ENCODE measurements at places on chromosomes 6 and 20.

DNA sequence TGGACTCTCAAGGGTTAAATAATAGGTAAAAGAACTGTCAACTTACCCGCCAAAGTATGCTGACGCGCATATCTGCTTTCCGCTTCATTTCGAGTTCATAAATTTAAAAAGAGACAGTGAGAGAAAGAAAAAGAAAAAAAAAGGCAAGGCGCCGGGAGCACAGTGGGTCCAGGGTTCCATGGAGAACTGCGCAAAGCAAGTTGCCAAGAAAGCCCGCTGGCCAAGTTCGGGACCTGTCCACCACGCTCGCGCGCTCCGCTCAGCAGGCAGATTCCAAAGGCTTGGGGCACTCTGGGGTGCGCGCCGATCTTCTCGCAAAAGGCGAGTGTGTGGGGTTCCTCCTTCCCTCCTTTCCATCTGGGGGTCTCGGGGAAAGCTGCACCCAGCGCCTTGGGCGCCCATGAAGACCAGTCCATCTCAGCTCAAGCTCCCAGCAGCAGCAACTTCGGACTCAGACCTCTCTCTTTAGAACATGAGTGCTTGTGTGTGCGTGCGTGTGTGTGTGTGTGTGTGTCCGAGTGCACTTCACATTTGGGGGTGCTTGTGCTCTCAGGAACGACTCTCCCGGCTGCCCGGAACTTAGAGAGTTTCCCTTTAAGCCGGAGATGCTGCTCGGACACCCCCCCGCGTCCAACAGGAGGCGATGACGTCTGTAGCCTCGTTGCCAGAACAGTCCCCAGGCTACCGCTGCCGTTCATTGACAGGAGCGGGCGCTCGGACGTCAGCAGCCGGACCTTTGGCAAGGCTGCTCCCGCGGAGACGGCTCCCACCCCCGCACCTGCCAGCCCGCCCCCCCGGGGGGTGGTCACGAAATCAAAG is 180.0 kb downstream of the TBXT start:
- DNase-seq, result no peak

DNA sequence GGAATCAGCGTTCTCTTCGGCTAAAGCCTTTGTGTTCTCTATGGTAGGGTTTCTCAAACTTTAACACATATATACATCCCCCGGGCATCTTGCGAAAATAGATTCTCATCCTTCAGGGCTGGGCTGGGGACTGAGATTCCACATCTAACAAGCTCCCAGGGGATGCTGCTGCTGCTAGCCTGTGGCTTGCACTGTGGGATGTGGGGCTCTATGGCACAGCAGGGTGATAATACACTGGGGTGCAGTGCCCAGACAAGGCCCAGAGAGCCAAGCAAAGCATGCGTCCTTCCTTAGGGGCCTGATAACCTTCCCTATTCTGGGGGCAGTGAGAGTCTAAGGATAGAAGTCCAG is 102.0 kb downstream of the LAMP5 start:
- no peak for DNase-seq

- DNase-seq, result no peak
These were observed 116.7 kb upstream of the SLC24A3 start for GRCh38 chr20:19095762-19096161.

- DNase-seq, result no peak
These were observed 3.0 kb downstream of the SLC25A27 start for GRCh38 chr6:46655803-46656202.

DNA sequence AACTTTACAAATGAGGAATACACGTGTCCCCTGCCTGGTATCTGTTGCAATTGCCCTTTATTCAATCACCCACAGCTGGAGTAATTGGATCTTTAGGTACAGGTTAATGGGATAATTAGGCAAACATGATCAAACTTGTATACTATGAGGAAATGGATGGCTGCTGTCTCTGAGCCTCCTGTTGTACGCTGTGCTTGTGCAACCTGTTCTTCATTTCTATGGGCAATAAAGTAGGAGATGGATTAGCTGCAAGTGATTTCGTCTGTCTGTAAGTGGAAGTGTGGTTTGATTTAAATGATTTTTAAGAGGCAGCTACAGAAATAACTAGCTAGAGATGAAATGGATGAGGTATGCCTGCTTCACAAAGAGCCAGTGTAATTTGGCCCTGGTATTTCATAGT is 474.1 kb downstream of the RNF144B start:
- no peak for DNase-seq

GRCh38 chr20:64078934-64079272 is 415 bp downstream of the RGS19 start:
- no peak for DNase-seq

- DNase-seq, result no peak
These were observed 26.5 kb downstream of the THBS2 start for GRCh38 chr6:169227116-169227515.

GRCh38 chr20:44051661-44052000 is 135.4 kb downstream of the JPH2 start:
- DNase-seq, result no peak

DNA sequence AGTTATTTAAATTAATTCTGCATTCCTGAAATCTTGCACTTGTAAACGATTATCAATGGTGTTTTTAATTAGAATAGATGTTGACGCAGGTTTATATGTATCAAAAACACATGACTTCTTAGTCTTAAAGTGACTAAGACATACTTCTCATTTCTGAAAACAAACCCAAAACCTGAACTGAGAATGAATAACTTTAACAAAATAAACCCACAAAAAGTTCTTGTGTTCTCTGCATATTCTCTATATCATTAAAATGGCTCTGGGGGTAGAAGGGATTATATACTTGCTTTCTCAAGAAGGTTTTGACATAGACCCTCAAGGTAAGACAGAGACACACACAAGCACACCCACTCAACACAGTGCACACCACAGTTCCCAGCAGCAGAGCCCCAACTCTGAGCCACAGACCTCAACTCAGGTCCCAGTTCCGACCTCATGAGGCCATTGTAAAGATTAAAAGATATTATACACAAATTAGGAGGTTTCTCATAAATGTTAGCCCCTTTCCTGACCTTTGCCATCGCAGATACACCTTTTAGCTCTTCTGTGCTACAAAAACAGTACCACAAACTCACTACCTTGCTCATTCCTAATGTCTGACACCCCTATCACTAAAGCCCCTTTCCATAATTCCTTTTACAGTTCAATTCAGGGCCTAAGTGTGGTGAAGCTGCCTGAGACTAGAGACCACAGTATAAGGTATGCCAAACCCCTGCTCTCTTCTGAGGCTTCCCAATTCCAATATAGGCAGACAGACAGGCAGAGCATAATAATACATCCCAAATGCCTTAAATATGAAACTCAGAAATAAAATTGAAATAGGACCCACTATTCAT is 267.8 kb downstream of the PTPRK start:
- no peak for DNase-seq

GRCh38 chr6:98871057-98871456 is 36.7 kb downstream of the POU3F2 start:
- no peak for DNase-seq

DNA sequence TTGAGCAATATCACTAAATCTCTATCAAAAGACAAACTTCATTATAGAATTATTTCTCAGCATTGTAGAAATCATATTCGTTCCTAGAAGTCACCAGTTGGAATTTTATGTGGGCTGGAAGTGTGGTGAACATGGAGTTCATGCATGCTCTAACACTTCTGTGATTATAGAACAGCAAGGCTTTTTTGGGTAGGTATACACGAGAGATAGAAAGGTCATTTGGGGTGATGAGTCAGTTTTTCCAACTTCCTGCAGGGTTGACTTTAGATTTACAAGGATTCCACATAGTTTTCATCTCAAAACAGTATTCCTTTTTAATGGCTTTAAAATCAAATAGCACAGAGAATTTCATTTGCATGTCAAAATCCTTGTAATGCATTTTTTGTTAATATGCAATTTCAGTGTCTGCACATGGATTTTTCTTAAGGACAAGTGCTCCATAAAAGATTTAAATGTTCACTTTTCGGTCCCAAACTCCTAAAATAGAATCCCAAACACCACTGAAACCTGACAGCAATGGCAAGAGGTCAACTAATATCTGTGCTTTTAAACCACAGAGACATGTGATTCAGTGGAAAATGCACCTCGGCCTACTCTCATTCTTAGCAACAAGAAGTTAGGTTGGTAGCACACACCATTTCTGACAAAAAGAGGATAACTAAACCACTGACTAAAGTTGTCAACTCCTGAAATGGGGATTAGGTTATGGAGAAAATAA is 211.0 kb downstream of the MOXD1 start:
- no peak for DNase-seq

DNA sequence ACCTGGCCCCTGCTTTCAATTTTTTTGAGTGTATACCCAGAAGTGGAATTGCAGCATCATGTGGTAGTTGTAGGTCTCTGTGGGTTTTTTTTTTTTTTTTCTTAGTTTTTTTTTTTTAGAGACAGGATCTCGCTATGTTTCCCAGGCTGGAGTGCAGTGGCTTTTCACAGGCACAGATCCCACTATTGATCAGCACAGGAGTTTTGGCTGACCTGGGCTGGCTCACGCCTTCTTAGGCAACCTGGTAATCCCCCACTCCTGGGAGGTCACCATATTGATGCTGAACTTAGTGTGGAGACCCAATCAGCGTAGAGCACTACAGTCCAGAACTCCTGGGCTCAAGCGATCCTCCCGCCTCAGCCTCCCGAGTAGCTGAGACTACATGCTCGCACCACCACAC is 25.9 kb downstream of the MTO1 start:
- no peak for DNase-seq
